Stimulated activated CD8-positive, alpha-beta memory T cell treated with anti-CD3 and anti-CD28 coated beads, Interleukin-12 subunit alpha, Interleukin-12 subunit beta, amount 100 ng/mL, for 4 hours (primary cell): ENCODE measurements at places on chromosomes 1 and 21.
A peak's percentile ranks its signal among the peaks of the same experiment; 100 is the strongest.

- DNase-seq, result no peak
Observed at GRCh38 chr1:247531937-247532336, 4.3 kb downstream of the OR2C3 start.

DNA sequence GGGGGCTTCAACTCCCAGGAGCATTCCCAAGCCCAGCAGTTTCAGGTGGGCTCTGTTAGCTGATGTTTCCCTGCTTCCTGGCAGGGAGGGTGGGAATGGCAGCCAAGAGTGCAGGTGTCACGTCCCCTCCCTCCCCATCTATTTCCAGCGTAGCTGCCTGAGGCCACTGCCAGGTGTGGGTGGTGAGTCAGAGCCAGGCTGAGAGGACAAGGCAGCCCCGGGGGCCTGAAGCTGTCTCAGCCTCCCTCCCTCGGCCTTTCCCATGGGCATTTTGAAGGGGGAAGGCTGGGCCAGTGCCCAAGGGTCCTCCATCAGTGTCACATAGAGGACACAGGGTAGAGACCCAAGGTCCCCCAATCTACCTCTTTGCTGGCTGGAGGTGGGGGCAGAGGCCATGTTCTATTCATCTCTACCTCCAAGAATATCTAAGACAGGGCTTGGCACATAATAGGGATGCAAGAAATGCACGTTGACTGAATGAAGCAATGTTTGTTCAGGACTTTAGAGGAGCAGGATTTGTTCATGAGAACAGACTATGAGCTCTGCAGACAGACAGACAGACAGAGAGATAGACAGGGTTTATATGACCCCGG, 34.4 kb upstream of the ID3 start:
- no peak for DNase-seq

DNA sequence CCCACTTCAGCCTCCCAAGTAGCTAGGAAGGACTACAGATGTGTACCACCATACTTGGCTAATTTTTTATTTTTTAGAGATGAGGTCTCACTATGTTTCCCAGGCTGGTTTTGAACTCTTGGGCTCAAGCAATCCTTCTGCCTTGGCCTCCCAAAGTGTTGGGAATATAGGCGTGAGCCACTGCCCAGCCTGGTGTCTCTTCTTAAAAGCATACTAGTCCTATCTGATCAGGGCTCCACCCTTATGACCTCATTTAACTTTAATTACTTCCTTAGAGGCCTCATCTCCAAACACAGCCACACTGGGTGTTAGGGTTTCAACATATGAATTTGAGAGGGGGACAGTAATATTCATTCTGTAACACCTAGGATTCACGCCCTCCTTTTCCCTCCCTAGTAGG, 130.9 kb downstream of the GLIS1 start:
- no peak for DNase-seq

DNA sequence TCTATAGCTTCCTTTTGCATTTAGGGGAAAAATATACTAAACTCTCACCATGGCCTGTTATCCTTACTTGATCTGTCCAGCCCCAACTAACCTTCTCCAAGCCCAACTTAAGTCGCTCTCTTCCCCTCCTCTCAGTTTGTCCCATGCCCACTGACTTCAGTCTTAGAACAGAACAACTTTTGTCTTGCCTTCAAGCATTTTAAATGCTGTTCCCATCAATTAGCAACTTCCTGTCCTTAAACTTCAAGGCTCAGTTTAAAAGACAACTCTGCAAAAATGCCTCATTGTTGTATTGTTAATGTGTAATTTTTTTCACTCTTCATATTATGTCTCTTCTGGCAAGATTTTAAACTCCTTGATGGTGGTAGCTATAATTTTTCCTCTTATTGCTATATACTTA, 526.9 kb downstream of the NEGR1 start:
- no peak for DNase-seq

DNA sequence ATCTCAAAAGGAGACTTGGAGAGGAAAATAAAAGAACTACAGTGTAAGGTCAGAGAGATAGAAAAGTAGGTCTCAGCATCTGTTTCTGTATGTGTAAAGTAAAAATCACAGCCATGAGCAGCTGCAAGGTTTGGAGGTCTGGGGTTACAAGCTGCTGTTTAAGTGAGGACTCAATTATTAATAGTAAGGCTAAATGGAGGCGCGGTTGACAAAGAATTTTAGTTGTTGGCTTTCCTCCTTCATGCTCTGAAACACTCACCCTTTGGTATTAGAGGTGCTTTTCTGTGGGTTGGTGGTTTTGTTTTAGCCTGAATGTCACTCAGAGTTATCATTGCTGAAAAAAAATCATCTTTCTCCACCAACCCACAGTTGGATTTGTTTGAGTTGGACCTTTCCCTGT, 59.8 kb upstream of the HAO2 start:
- DNase-seq, result no peak

DNA sequence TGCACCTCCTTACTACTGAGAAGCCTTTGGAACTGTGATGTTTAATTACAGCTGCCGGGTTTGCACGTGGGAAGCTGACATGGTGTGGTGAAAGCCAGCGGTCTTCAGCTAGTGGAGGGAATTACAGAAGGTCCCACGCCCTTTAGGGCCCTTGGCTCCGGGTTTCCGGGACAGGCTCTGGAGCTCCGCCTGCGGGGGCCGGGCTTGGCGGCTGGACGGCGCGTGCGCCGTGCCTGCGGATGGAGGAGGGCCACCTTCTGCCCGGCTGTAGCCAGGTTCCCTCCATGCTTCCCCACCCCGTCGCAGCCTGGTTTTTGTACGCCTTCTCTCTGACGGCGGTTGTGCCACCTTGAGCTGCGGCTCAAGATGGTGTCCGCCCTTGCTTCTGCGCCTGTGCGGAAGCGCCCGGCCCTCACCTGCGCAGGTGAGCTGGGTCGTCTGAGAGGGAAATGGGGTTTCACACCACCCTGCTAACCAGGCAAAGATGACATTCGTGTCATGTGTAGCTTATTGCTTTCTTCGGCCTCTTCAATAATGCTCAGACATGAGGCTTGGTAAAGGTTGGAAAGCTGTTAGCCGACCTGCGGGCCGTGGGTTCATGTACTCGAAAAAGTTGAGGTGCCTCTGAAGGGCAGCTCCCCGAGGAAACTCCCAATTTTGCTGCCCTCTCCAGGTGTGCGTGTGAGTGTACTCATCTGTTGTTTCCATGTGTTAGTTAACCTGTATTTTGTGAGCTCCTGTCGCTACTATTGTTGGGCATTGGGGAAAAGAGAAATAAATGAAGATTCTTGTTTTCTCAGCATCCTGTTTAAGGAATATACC, 36.6 kb upstream of the OPRD1 start:
- DNase-seq, result peak; percentile 46

GRCh38 chr1:244836584-244836983, 1.1 kb downstream of the COX20 start:
- no peak for DNase-seq

- no peak for DNase-seq
Observed at GRCh38 chr1:223230161-223230881, 87.3 kb upstream of the TLR5 start.

DNA sequence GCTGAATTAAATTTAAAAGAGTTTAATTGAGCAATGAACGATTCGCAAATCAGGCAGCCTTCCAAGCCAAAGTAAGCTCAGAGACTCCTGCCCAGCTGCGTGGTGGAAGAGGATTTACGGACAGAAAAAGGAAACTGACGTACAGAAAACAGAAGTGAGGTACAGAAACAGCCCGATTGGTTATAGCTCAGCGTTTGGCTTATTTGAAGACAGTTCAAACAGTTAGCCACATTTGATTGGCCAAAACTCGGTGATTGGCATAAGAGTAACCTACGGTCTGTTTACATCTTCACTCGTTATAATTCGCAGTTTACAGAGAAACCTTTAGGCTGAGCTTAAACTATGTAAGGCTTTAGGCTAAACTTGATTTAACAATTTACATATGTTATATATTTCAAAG, 46.9 kb downstream of the CR1L start:
- DNase-seq, result no peak
